ENCODE measurements at places on chromosomes 6 and 20. TPM values are rescaled to one million over a fixed set of nuclear protein-coding genes. Genes with fewer than 3 reads are reported as not detected.

- no peak for DNase-seq
Observed at GRCh38 chr6:34615574-34616226, 59.6 kb upstream of the SPDEF start.

GRCh38 chr6:160505970-160506369 is 157.8 kb downstream of the SLC22A3 start:
- no peak for DNase-seq

- no peak for DNase-seq
Observed at GRCh38 chr6:54892831-54893230, 46.3 kb downstream of the FAM83B start.

DNA sequence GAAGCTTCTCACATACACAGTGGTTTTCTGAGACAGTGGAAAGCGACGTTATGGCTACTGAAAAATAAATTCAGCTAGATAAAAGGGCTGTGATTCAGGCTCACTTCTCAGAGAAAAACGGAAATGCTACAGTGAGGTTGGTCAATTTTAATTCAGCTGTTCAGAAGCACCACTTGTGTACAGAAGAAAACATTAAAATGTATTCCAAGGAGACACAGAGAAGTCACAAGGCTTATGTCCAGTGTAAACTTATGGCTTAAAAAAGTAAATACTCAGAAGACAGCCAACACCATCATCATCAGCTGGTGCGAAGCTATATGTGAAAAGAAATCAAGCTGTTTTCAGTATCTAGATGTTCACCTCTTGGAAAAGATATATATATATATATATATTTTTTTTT is 68.6 kb downstream of the ABHD12 start:
- no peak for DNase-seq

GRCh38 chr6:4449409-4449808 is 314.0 kb upstream of the ECI2 start:
- DNase-seq = no peak

DNA sequence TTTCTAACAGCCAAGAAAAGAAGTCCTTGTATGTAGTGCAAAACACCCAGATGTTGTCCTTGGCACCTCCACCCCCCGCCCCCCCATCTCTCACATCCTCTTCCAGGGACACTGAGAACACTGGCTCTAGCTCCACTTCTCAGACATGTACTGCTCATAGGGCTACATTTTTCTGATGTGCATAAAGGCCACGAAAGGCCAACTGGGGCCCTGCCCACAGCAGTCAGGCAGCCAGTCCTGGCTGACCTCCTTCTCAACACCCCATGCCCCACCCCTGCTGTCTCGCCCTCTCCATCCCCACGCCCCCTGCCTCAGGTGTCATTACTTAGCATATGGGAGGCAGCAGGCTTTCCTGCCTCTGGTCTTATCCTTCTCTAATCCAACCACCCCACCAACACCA is 11.3 kb downstream of the GABRR1 start:
- no peak for DNase-seq

DNA sequence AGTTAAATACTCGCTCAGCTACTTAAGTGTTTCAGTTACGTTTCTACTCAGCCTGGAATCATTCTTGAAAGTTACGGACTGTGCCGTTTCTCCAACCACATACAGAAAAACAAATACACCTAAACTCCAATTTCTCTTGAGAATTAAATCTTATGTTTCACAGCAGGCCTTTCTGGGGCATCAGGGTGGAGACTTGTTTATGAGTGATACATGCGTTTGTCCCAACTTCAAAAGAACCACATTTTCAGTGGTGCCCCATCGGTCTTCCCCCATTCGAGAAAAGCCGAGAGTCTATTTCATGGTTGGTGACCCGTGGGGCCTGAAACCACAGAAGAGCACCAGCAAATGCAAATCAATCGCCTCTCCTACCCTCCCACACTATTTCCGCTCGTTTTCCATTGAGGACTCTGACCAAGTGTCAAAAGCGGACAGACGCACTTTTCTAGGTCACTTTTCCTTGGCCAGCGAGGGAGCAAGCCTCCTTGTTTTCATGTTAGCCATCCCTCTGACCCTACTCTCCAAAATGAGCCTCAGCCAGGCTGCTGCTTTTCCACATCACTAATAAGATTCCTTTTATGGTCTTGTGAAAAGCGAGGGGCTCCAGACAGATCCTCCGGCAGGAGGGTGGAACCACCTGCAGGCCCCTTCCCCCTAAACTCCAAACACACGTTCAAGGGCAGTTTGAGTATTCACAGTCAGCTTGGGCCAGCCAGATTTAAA is 3.1 kb downstream of the JAG1 start:
- DNase-seq = no peak

DNA sequence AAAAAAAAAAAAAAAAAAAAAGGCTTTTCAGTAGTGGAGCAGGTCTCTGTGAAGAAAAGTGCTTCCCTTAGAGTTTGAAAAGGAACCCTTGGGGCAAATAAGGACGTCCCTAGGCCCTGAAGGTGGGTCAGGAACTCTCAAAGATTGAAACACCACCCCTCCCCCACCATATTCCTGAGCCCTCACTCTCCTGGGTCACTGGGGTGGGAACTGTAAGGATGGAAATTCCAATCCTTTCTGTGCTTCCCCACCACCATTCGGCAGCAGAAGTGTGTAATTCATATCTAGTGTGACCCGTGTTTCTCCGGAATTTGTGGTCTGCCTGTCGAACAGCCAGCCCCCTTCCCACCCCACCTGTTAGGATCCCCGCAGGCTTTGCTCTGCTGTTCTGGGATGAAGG is 12.3 kb downstream of the CDYL start:
- DNase-seq = no peak

GRCh38 chr6:143014764-143015163 is 45.9 kb upstream of the AIG1 start:
- no peak for DNase-seq

Gene FKBP5
- 79.8 TPM for total RNA-seq

Gene RGS17
- not detected for total RNA-seq

Gene MYL9
- 0.51 TPM for total RNA-seq

Gene ID1
- total RNA-seq = 1.2 TPM

Gene TMEM14C
- total RNA-seq = 41.5 TPM

Gene ZNF165
- 1.2 TPM for total RNA-seq

Gene OR2J3
- total RNA-seq = not detected

Gene PPARD
- total RNA-seq = 43.0 TPM

All from activated naive CD8-positive, alpha-beta T cell treated with anti-CD3 and anti-CD28 coated beads, Interleukin-2, amount 10 ng/mL, durations not matched to agents 7 days and 5 days (primary cell).